AG10803 (cell line): ENCODE measurements at places on chromosomes 12 and 14.

GRCh38 chr12:3832738-3833137 is 40.5 kb downstream of the PARP11 start:
- DNase-seq: no peak

DNA sequence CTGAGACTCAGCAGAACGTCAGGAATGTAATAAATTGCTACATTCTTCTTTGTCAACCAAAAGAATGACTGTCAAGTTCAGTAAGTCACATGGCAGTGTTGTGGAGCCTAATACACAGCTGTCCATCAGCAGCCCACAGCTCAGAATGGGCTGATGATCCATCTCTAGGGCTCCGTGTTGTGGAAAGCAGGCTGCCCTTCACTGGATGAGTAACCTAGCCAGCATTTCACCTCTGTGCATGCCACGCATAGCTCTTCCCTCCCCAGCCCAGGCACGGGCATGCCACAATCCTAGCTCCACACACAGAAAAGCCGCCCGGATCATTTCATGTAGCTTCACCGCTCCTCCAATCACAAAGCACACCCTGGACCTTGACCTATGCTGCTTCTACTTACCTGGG is 878.0 kb upstream of the TMEM132C start:
- no peak for DNase-seq

GRCh38 chr14:102988054-102988453 is 65.6 kb downstream of the AMN start:
- DNase-seq: no peak

- DNase-seq: peak; percentile 99
These were observed 61.2 kb upstream of the STXBP6 start for GRCh38 chr14:25111061-25111601.

- DNase-seq: no peak
These were observed 164.6 kb downstream of the PPM1H start for GRCh38 chr12:62770381-62770780.

DNA sequence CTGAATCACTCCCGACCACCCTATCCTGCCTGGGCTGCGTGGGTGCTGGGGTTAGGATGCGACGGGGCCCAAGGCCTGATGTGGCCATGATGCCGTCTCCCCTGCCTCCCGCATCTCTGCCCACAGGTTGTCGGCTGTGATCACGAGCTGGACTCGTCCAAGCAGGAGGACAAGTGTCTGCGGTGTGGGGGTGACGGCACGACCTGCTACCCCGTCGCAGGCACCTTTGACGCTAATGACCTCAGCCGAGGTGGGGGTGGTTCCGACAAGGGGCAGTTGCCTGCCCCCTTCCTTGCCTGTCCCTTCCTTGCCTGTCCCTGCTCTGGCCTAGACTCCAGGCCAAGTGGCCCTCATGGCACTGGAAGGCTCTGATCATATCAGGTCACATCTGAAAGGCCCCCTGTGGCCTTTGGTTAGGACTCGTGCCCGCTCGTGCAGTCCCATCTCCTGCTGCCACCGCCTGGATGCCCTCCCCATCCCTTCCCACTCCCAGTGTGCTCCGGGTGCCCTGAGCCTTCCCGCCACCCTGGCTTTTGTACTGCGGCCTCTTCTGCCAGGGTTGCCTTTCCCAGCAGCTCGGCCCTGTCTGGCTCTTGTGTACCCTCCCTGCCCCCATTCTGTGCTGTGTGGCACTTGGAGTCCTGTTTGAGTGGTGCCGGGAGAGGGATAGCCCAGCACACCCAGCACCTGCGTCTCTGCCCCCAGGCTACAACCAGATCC is 13.6 kb downstream of the PAPLN start:
- DNase-seq: no peak

DNA sequence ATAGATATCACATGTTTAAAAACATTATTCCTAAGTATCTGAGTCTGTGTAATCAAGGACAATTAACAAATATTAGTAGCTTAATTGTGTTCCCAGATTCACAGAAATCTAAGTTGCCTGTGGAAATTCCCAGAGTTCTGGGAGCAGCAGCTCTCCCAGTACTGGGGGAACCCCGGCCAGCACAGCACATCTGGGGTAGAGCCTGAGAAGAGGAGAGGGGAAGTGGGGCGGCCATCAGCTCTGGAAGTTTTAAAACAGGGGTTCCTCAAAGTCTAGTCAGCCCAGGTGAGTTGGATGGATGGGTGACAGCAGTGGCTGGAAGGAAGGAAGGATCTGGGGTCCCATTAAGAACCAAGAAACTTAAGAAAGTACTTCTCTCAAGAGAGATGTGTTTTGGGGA is 24.6 kb downstream of the PRICKLE1 start:
- DNase-seq: no peak

DNA sequence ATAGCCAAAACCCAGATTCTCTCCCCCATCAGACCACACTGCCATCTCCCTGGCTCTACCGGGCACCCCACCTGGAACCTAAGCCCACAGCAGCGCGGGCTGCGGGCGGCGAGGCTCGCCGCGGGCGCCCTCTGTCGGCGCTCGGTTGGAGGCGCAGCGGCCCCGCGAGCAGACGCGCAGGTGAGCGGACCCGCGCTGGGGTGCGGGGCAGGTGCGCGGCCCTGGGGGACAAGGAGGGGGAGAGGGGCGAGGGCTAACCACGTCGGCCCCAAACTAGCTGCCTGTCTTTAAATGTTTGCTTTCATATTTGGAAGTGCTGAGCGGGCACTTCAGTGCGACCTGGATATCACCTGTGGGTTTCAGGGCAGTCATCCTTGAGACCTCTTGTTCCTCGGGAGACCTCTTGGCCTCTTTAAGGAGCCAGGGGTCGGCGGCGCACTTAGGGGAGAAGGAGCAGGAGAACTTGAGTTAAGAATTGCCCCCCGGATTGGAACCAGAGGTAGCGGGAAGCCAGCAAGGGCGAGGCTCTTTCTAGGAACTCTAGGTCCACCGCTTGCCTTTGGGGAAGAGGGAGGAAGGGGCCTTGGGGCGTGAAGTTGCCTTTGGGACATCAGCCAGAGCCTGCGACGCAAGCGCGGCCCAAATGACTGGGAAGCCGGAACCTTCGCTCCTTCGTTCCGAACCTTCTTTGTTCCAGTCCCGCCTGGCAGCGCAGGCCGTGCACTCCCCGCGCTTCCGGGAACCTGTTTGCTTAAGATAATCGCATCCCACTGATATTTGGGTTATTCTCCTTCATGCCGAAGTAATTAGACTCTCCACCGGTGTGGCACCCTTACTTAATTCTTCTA is 78.7 kb downstream of the NEDD1 start:
- DNase-seq: no peak

DNA sequence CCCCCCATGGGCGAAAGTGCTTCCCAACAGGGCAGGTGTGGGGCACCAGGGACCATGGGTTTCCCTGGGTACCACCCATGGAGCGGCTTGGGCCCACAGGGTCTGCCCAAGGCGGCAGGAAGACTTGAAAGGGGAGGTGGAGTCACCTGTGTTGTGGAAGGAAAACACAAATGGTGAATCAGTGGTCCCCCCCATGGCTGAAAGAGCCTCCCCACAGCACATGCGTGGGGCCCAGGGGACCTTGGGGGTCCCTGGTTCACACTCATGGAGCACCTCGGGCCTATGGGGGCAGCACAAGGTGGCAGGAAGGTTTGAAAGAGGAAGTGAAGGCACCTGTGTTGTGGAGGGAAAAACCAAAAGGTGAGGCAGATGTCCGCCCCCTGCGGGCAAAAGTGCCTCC is 581.9 kb downstream of the ALG10 start:
- no peak for DNase-seq

DNA sequence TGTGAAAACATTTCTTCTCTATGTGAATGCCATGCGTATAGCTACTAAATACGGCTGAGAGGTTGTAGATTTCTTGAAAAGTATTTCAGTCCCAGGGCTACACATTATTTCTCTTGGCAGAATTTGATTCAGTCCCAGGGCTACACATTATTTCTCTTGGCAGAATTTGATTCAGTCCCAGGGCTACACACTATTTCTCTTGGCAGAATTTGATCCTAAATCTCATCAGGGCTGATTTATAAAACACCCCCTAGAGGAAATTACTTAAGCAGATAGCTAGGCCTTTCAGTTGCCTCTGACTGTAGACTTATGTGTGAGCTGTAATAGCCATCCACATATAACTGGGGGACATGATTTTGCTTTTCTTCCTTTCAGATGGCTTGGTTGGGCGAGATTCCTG is 50.4 kb downstream of the AK7 start:
- no peak for DNase-seq

DNA sequence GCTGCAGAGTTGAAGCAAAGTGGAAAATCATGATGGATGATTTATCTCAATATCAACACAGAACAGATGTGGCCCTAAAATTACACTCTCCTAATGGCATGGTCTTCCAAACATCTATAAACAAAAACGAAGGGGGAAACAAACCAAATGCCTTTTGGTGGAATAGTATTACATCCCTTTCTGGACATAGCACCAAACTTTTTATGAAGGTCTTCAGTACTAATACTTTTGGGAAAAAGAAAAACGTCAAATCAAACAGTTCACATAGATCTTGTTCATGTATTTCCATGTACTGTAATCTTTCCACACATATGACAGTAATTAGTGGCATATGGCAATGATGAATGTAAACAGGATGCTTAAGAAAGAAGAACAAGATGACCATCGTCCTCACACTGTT is 22.9 kb upstream of the ANAPC7 start:
- peak; percentile 58 for DNase-seq

GRCh38 chr12:129193263-129193871 is 340.1 kb downstream of the GLT1D1 start:
- DNase-seq: no peak

DNA sequence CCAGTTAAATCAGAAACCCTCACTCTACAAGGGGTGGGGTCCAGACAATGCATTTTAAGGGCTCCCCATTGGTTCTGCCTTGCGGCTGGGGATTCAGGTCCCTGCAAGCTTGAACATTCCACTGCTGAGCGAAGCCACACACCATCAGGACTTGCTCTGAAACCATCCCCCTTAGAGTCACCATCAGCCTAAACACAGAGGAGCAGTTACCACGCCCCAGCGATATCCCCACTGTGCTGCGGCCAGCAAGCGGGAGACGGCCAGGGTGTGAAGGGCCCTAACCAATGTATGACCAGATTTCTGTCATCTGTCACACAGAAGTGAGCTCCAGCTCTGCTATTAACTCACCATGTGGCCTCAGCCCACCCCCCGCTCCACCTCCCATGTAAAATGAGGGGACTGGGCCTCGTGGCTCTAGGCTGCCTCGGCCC is 29.7 kb downstream of the CCDC88C start:
- DNase-seq: no peak

- DNase-seq: no peak
These were observed 94.0 kb downstream of the ESR2 start for GRCh38 chr14:64200170-64200569.

DNA sequence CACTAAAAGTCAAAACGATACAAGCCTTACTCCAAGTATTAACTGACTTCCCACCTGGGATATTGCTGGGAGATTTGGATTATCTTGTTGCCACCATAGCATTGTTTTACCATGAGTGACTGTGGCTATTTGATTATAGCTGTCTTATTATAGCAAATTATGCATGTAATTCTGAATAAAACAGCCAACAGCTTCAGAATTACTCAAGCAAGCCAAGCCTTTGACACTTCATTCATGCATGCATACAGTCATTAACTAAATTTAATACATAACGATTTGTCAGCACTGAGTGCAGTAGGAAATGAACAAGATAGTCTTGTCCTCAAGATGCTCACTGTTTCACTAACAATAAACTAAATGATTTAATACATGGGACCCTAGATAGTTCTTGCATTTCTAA is 133.0 kb upstream of the FRMD6 start:
- no peak for DNase-seq

- peak; percentile 80 for DNase-seq
These were observed 12.6 kb downstream of the TRIM9 start for GRCh38 chr14:51082349-51082748.

DNA sequence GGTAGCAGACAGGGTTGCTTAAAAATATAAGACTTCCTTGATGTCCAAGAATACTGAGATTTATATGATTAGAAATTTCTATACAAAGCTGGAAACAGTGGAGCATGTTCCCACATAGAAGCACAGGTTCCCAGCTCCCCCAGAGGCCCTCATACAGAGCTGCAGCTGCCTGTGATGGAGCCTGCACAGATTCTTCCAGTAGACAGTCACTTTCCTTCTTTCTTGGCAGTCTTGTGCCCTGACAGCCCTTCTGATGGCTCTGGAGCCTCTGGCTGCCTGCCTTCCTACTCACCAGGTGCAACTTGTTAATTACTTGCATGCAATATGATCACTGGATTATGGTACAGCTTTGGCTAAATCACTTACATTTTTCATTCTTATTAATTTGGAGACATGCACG is 44.4 kb downstream of the BICD1 start:
- no peak for DNase-seq

GRCh38 chr14:68495101-68496039 is 297.5 kb downstream of the ZFP36L1 start:
- DNase-seq: no peak

- peak; percentile 53 for DNase-seq
These were observed 146.4 kb downstream of the EMP1 start for GRCh38 chr12:13342971-13343370.

- no peak for DNase-seq
These were observed 60.2 kb downstream of the RFX4 start for GRCh38 chr12:106643000-106643399.

DNA sequence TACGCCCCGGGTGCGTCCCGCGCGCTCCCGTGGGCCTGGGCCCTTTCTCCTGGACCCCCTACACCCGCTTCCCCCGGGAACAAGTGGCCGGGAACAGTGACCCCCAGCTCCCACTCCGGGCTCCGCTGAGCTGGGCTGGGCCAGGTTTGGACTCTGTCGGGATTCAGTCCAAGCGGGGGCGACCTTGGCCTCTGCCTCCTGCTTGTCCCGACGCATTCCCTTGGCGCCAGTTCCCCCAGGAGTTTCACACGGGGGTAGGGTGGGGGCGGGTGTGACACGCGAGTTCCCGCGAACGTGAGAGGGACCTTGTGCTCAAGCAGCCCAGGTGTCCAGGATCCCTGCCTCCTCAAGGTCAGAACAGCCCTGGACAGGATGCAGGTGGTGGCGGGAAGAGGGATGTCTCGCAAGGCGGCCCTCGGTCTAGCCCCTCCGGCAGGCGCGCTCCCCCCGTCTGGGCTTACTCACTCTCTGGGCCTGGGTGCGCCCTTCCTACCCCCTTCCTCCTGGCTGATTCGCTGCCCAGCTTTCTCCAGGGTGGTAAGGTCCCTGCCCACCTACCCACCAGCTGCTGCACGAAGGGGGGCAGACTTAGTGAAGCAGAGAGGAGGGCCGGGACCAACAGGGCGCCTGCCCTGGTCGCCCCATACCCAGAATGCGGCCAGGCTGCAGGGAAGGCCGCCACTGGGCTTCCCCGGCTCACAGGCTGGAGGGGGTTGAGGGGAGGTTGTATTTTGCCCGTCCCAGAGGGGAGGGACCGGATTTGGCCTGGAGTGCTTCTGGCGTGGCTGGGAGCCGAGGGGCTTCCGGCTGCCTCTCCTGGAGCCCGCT is 862 bp downstream of the CRIP2 start:
- DNase-seq: peak; percentile 43
